ENCODE measurements at places on chromosomes 2 and 18.

DNA sequence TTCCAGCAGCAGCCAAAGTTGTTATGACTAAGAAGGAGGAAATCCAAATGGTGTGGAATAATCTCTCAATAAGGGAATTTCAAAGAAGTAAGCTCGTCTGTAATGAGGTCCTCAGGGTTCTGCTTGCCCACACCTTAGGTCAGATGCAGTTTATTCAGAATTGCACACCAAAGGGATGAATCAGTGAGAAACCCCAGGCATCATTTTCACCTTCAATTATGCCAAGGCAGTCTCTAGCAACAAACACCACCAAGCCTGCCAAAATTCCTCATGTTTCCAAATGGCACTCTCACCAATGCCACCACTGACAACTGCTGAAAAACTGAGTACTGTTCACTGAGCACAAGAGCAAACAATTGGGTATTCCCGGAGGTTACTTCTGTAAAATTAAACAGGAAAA is 43.6 kb downstream of the KCNG3 start:
- DNase-seq = no peak

GRCh38 chr18:38576349-38576748 is 1010.8 kb upstream of the CELF4 start:
- DNase-seq = no peak

DNA sequence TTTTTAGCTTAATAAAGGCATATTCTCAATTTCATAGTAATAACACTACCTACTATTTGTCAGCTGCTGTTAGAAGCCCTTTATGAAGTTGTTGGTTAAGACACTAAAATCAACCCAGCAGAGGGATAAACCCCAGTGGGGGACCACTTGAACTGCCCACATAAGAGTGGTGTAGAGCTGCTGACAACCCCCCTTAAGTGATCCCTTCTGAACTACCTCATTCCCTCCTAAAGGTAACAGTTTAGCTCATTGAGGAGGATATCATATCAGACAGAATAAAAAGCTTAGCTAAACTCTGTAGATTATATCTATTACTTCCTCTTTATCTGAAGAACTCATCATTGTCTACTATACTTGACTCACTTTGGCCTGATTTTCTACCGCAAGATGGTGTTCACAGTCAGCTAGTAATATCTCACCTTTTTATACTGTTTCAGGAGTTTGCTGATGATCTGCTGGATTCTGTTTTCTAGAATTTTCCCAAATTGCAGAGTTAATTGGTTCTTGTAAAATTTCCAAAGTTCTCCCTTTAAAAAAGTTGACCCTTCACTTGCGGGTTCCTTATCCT is 16.2 kb downstream of the GALM start:
- no peak for DNase-seq

- no peak for DNase-seq
Observed at GRCh38 chr2:128195435-128195984, 104.5 kb downstream of the UGGT1 start.

Measured in activated CD4-positive, alpha-beta T cell treated with anti-CD3 and anti-CD28 coated beads for 1 hour (primary cell).